ENCODE measurements at places on chromosomes 3 and 15.

DNA sequence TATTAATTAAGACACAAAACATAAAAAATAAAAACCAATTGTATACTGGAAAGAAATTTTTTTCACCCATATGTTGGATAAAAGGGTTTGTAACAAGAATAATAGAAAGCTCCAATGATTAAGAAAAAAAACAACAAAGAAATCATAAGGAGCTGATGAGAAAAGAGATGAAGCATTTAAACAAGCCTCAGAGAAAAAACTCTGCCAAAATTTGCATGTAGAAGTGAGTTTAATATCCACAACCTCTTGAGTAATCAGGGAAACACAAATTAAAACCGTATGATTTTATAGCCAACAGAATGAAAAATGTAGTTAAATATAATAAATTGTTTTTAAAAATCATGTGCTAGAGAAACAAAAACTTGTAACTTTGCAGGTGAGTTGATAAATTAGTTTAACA, 192.9 kb downstream of the BCHE start:
- DNase-seq: no peak

- no peak for DNase-seq
Measured at GRCh38 chr15:42111924-42112323, 17.6 kb upstream of the PLA2G4D start.

GRCh38 chr3:108035751-108036150, 55.1 kb downstream of the CD47 start:
- DNase-seq: no peak

GRCh38 chr15:88605189-88606069, 15.7 kb upstream of the AEN start:
- DNase-seq: no peak

Measured in keratinocyte (primary cell).